ENCODE measurements at places on chromosomes 3 and 15. TPM values are rescaled to one million over a fixed set of nuclear protein-coding genes. Genes with fewer than 3 reads are reported as not detected.

- DNase-seq = no peak
Measured at GRCh38 chr3:125003369-125003853, 52.4 kb downstream of the HEG1 start.

DNA sequence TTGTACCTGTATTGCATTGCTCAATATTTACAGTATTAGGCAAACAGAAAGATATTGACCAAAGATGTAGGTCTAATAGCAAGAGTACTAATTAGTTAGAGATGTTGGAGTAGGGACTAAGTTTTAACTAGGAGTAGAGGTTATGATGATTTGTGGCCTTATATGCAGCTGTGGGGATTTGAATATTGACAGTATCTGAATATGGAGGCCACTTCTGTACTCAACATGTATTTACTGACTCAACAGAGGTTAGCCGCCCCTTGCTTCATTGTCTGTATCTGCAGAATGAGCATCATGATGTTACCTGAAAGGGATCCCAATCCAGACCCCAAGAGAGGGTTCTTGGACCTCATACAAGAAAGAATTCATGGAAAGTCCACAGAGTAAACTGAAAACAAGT lies 49.6 kb upstream of the LRTM1 start:
- DNase-seq = no peak

DNA sequence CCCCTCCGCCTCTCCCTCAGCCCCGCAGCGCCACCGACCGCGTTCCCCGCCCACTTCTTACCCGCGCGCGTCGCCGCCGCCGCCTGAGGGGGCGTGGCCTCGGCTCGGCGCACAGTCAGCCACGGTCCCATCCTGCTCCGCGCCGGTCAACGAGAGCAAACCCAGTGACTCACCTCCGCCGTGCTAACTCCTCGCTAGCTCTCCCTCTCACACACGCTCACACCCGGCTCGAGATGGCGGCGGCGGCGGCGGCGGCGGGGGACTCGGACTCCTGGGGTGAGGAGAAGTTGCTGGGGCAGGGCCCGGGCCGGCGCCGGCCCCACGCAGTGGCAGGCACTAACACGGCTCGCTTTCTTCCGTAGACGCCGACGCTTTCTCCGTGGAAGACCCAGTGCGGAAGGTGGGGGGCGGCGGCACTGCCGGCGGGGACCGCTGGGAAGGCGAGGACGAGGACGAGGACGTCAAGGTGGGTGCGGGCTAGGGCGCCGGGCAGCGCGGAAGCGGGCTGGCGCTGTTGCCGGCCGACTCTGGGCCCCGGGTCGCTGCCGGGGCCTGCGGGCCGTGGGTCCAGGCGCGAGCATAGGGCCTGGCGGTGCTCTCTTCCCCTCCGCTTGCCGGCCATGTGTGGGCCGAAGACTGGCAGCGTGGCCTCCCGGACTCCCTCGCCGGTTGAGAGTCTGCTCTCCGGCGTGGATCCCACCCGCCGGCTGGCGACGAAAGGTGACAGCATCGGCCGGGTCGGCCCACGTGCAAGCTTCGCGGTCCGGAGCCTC lies at the start of gene EIF3J:
EIF3J (plus strand) TSS at position 186 of the 773 bp plus-strand sequence; CDS start at position 234, 48 bp downstream.
- peak; percentile 91 for DNase-seq

DNA sequence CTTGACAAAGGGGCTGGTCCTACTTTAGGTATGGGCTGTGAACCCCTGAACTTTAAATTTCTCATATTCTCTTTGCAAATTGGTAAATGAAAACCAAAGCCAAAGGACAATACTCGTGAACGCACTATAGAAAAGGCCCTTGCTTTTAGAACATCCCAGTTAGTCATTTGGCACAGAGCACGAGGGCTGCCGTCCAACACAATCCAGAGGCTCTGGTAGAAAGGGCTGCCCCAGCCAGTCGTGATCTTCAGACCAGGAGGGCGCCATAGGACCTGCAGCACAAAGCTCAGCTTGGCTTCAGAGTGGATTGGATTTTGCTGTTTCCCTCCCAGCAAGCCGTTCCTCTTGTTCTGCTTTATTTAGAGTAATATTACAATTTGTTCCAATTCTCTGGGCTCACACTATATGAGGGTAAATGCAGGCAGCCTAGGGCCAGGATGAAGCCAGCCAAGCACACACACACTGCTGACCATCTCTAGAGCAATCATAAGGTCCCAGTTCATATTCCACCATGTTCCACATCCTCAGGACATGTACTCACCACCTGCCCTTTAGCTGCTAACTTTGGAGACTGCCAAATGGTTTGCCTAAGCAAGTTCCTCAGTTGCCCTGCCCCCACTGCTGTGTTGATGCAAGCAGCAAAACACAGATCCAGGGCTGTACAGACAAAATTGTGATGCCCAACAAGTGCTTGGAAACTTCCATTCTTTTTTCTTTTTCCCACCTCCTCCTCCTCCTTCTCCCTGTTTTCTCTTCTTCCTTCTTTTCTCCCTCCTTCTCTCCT lies 6.0 kb upstream of the BFSP2 start:
- no peak for DNase-seq

GRCh38 chr3:193701953-193702635 lies 109.1 kb downstream of the OPA1 start:
- DNase-seq = no peak

The SLC12A1 gene
- not detected for total RNA-seq

GRCh38 chr3:142943870-142944269 lies 19.6 kb downstream of the PAQR9 start:
- DNase-seq = no peak

DNA sequence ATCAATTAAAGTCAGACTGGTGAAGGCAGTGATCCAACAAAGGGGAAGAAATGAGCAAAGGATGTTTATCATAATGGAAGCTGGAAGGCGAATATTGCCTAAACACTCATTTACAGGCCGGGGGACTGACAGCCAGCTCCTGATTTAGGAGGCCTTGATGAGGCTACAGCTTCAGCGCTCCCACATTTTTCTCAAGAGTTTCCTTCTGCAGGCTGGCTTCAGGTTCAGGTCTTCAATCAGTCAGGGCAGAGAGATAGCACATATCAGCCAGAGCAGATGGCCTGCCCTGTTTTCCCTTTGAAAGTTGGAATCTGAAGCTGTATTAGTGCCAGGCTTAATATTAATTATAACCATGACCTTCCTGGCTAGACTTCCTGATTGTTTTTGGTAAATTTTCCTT lies 218.9 kb downstream of the SV2B start:
- DNase-seq = no peak

DNA sequence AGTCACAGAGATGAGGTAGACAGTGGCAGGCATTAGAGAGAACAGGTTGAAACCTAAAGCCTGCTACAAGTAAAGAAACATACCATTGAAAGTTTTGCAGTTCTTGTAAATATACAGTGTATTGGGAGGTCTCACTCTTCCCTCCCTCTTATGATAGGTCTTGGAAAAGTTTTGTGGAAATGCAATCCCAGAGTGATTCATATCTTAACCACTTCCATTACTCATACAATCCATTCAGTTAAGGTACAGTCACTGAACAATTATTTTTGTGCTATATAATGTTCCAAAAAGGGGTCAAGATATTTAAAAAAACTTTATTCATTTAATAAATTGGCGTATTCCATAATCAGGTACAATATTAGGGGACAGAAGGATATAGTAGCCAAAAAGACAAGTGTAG lies 737.7 kb upstream of the ALCAM start:
- DNase-seq = no peak

The TMEM115 gene
- 28.7 TPM for total RNA-seq

DNA sequence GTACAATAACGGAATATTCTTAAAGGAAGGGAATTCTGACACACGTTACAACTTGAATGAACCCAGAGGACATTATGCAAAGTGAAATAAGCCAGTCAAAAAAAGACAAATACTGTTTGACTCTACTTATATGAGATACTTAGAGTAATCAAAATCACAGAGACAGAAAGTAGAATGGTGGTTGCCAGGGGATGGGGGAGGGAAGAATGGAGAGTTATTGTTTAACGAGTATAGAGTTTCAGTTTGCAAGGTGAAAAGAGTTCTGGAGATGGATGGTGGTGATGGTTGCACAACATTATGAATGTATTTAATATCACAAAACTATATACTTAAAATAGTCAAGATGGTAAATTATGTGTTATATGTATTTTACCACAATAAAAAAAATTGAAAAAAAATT lies 112.9 kb upstream of the ARHGEF3 start:
- no peak for DNase-seq

DNA sequence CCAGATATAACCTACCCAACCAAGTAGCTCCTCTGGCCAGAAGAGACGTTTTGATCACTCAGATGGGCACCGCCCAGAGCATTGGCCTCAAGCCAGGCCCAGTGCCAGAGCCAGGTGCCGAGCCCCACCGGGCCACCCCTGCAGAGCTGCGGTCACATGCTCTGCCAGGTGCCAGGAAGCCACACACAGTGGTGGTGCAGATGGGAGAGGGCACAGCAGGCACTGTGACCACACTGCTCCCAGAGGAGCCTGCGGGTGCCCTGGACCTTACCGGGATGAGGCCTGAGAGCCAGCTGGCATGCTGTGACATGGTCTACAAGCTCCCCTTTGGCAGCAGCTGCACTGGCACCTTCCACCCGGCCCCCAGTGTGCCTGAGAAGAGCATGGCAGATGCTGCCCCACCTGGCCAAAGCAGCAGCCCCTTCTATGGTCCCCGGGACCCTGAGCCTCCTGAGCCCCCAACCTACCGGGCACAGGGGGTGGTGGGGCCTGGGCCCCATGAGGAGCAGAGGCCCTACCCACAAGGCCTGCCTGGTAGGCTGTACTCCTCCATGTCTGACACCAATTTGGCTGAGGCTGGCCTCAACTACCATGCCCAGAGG lies 19.1 kb upstream of the APEH start:
- DNase-seq = no peak

- DNase-seq = no peak
Measured at GRCh38 chr15:51484781-51485180, 137.8 kb downstream of the DMXL2 start.

The HYAL1 gene
- 0.16 TPM for total RNA-seq

The IL17RB gene
- not detected for total RNA-seq

The LNP1 gene
- 2.4 TPM for total RNA-seq

- DNase-seq = no peak
Measured at GRCh38 chr15:62275831-62276230, 110.7 kb upstream of the C2CD4B start.

GRCh38 chr3:52306978-52307377 lies 9.1 kb upstream of the DNAH1 start:
- DNase-seq = no peak

The LXN gene
- total RNA-seq = 5.1 TPM

DNA sequence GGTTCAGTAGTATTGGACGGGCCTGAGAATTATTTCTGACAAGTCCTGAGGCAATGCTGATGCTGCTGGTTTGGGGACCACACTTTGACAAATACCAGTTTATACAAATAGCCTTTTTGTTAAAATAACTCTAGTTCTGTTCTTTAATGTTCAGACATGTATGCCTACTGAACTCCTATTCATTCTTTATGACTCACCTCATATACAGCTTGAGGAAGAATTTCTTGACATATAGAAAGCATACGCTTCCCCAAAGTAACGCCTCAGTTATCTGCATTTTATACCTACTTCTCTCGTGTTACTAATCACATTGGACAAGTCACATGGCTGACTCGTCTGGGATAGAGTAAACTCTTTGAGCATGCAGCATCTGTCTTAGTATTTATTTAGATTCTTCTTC lies 145.4 kb upstream of the GOLIM4 start:
- DNase-seq = no peak

DNA sequence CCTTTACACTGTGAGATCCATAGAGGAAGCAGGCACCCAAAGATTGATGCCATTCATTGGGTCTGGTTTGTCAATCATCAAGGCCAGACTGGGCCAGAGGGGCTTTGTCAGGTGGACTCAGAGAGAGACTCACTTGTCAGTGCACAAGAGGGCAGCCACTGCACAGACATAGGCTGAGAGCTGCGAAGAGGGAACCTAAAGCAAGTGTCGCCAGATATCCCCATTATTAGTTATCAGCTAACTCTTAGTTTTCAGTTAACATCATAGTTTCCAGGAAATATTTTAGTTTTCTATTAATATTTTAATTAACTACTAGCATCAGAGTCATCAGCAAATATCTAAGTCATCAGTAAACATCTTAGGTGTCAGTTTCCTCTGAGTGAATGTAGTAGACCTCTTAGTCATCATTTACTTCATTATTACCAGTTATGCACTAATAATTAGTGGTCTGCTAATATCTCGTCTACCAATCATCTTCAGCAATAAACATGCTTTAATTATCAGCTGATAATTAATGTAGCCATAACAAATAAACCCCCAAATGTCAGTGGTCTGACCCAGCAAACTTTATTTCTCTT lies 41.7 kb upstream of the LIMD1 start:
- DNase-seq = no peak

DNA sequence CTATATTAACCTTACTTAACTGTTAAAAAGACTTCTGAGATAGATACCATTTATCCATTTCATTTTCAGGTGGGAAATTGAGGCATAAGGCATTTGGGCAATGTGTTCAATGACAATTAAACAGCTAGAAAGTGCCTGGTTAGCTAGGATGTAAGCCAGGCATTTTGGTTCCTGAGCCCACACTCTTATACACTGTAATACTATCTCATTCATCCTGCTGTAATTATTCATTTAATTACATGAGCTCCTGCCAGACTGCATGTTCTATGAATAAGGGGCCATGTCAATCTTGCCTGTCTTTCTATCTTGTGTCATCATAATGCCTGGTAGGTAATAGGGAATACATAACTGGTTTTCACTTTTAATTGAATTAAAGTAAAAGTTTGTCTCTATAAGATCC lies 74.0 kb downstream of the RBMS3 start:
- no peak for DNase-seq

DNA sequence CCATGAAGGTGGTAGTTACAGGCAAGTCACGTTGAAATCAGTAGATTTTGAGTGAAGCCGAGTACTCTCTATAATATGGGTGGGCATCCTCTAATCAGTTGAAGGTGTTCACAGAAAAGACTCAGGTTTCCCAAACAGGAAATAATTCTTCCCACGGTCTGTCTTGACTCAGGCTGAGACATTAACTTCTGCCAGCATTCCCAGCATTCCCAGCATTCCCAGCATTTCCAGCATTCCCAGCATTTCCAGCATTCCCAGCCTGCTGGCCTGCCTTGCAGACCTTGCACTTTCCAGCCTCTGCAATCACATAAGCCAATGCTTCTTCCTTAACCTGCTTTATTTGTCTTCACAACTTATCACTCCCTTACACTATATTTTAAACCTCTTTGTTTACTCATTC lies 542.3 kb upstream of the ROBO2 start:
- DNase-seq = no peak

The KIF23 gene
- not detected for total RNA-seq

DNA sequence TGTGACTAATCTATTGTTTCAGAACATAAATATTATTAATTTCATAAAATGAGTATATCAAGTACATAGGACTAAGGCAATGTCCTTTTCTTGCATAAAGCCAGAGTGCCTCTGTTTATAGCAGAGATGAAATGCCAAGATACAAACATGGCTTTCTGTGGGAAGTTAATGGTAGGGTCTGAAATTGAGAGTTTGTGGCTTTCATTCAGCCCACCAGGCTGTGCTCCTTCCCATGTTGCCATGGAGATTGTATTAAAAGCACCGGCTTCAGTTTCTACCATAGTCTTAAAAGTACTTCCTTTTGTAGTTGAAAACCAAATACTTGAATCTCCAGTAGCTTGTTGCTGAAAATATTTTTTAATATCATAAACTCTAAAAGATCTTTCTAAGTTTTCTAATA lies 114.0 kb downstream of the LRRC28 start:
- no peak for DNase-seq

- DNase-seq = no peak
Measured at GRCh38 chr15:91529534-91529933, 324.0 kb upstream of the SLCO3A1 start.
